Common myeloid progenitor, CD34-positive (primary cell): ENCODE measurements at places on chromosomes 12 and 14.

- no peak for DNase-seq
These were observed 83.6 kb downstream of the PPFIBP1 start for GRCh38 chr12:27607591-27607990.

DNA sequence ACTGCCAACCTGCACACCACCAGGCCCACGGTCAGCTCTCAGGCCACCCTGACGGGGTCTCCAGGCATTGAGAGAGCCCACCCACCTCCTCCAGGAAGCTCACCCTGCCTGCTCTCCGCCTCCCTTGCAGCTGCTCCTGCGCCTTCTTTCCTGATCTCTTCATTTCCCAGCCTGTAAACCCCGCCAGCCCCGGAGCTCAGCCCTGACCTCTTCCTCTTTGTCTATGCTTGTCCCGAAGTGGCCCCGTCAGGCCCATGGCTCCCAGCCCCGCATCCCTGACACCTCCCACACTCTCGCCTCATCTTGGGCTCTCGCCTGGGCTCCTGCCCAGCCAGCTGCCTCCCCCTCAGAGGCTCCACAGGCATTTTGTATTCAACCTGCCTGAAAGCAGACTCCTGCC, 139.3 kb downstream of the CALM1 start:
- DNase-seq, result no peak

DNA sequence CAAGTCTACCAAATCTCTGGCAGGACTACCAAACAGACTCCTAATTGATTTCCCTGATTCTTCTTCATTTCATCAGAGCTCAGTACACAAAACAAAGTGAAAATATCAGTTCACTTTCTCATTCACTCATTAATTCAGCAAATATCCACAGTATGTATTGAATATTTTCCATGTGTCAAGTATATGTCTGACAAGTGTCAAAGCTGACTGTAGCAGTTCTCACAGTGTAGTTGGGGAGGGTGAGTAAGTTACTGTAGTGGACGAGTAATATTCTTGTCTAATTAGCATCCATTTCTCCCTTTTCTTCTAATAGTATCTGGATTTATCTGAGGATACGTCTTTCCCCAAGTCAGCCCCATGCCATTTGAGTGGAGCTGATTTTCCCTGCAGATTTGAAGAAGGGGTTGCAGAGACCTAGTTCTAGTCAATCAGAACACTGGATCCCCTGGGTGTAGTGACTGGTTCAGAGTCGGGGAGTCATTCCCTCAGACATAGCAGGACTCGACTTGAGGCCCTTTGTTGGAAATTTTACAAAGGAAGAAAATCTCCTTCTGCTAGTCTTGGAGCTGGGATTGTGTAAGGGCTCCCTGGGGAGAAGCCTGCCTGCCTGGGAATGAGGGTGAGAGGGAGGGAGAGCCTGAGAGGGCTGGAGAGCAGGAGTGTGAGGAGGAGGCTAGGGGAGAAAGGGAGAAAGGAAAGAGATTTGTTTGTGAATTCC, 51.4 kb downstream of the GRIP1 start:
- DNase-seq, result no peak

DNA sequence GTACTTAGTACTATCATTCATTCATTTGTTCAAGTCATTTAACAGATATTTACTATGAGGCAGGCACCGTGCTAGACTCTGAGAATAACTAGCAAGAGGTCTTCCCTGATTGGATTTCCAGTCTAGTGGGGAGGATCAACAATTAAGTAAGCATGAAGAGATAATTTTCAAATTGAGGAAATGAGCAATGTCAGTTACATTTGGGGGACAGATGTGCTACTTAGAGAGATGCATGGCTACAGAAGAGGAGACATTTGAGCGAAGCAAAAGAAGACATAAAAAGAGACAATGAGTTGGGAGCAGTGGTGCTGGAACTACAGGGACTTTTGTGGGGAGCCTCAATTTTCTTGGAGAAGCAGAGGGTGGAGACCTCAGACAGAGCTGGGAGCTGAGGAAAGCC, 7.7 kb downstream of the KCNA5 start:
- no peak for DNase-seq

DNA sequence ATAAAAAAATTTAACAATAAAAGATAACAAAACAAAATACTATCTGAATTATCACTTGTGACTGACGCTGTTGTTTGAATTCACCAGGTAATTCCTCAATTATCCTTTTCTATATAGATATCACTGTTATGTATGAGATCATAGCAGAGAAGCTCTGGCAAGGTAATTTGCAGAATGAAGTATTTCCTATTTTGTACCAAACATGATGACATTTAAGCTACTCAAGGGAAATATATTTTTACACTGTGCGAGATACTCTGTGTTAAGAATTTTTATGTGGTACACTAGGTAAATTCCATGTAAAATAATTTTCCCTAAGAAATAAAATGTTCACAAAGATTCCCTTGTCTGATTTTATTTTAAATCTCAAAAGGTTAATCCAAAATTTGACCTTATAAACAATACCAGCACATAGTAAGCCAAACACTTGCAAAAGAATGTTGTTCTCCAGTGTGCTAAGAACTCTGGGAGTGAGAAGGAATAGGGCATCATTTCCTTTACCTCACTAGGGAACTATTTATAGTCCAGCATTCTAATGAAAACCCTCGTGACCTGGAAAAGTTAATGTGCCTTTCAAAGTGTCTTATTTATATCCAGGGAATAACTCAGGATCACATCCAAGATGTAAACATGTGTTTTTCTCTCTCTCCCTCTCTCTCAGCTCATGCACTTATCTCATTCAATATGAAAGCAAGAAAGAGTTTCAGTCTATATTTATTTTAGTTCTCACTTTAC, 115.2 kb upstream of the RAP1B start:
- no peak for DNase-seq

GRCh38 chr12:46263140-46264016, 5.5 kb downstream of the SLC38A1 start:
- no peak for DNase-seq

DNA sequence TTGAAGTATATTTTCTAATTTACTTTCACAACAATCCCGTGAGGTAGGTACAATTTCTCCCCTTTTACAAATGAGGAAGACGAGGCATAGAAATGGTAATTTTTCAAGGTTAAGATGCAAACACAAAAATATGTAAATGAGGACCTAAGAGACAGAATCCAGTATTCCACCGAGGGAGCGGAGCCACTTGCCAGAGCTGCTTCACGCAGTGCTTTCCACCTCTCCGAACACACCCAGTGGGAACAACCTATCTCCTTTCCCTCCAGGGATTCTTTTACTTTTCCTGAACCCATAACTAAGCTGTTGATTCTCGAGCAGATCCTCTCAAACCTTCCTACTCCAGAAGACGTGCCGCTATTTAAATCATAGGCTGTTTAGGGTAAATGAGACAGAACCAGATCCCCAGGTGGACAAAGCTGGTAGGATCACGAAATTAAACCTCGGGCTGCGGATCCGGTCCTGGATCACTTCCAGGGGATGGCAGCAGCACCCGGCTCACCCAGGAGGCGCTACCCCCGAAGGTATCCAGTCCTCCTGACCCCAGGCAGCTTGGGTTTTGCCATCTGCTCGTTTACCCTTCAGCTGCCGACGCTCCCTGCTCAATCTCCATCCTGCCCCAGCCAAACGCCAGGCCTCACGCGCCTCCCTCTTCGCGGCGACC, 1.5 kb downstream of the DDHD1 start:
- DNase-seq, result peak; percentile 77

- no peak for DNase-seq
These were observed 51.2 kb downstream of the SLC2A13 start for GRCh38 chr12:40054555-40055227.

DNA sequence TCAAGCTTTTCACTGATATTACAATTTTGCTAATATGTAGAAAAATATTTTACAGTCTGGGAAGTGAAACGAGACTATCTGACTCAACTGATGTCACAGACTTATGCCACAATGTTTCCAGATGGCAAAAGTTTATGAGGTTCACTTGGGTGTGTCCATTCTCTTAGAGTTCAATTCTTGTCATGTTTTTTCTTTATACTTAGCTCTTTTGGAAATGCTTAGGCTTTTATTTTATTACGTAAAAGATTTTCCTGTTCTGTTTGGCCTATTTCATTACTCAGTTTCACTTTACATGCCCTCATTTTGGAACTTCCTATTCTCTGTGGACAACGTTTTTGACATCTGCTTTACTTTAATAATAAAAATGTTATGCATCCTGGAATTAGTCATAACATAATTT, 2.1 kb upstream of the PDZRN4 start:
- DNase-seq, result peak; percentile 20

DNA sequence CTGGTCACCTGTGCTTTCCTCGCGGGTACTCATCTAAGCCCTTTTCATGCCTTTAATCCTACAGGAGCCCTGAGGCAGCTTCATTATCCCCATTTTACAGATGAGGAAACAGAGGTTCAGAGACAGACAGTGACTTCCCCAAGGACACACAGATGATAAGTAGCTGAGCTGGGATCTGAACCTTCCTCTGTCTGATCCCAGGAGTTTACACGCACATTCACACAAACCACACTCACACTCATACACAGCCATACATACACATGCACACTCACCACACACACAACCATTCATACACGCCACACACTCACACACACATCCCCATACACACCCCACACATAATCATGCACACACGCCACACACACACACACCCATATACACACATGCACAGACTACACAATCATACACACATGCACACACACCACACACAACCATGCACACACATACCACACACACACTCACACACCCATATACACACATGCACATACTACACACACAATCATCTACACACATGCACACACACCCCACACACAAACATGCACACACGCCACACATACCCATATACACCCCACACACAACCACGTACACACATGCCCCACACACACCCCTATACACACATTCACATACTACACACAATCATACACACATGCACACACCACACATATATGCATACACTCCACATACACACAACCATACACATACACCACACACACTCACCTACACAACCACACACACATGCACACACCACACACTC, 2.7 kb downstream of the TMEM119 start:
- DNase-seq, result no peak

DNA sequence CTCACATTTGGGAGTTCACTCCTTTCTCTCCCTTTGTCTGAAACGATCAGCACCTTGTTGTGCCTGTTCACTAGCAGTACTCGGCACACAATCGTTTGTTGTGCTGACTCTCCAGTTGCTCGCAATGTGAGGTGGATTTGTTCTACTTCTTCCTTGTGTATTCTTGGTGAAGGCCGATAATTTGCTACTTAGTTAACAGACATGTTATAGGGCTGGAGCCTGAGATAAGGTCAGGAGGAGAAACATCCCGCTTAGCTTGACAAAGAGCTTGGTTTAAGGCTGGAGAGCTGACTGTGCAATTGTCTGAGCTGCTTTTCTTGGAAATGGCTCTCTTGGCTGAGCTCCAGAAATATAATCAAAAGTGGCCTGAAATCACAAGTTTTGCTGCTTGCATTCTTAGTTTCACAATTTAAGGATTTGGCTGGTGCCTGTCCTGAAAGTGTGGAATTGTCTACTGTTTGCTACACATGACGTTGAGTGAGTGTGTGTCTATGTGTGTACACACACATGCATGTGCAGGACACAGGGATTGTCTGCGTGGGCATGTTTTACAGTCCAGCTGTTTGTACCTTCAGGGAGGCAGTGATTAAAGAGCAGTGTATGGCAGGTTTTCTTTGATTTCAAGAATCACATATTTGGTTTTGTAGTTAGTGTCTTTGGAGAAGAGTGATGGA, 77.7 kb downstream of the ARF6 start:
- peak; percentile 65 for DNase-seq

DNA sequence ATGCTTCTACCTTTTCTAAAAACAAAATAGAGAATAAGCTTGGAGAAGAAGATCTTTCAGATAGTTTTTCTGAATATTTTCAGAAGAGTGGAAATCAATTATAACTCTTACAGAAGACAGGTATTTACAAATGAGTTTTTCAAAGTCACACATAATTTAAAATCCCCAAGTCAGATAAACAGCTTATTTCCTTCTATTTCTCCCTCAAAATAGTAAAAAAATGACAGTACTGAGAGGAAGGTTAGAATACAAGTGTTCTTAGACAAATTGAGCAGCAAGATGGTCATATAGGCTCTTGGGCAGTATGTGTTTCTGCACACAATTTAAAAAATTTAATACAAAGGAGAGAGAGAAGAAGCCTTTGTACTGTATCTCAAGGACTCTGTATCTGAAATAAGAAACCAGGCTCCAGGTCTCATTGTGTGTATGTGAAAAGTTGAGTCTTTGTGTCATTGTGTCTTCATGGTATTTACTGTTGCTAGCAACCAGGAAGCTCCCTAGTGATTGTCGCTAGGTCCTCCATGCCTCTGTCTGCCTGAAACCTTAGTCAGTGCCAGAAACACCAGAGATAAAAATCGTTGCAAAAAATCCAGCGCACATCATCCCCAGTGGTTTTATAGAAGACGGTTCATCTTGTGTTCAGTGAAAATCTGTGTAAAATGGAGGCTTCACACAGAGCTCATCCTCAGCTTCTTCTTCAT, 12.9 kb upstream of the TUBA1A start:
- DNase-seq, result peak; percentile 77

DNA sequence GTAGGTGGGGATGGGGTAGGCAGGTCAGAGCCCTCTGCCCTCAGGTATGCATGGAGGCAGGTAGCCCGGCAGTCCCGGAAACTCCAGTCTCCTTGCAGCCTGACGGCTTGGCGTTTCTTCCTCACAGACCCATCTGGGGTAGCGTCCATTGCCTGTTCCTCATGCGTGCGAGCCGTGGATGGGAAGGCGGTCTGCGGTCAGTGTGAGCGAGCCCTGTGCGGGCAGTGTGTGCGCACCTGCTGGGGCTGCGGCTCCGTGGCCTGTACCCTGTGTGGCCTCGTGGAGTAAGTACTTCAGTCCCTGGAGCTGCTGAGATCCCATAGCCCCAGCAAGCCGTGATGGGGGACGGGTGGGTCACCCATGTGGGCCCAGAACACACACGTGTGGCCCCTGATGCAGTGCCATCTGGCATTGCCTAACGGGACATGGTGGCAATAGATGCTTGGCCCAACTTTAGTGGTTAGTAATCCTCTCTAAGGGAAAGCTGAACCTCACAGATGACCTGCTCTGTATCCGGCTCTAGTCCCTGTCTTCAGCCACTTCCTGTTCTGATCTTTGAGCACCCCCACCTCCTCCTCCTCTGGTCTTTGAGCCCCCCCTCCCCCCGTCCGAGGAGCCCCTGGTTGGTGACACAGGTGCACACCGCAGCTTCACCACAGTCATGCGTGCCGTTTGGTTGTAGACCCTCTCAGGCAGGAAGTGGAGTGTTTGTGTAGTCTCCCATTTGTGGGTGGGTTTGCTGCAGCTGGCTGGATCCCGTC, 3.7 kb downstream of the SIVA1 start:
- DNase-seq, result no peak

DNA sequence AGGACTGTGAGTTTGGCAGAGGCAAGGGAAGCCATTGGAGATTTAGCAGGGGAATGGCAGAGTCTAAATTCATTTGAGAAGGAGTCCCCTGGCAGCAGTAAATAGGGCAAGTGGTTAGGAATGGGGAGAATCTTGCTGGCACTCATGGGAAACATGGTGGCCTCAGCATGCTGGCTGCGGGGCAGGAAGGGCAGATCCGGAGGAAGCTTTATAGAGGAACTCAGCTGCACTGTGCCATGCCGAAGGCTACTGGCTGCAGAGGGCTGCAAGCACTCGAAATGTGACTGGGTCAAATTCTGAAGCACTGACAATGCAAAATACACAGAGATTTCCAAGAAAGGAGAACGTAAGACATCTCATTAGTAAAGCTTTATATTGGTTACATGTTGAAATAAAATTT, 23.9 kb downstream of the CCNK start:
- DNase-seq, result no peak

- no peak for DNase-seq
These were observed 17.5 kb downstream of the RASSF3 start for GRCh38 chr12:64627771-64628170.
